Stimulated activated CD8-positive, alpha-beta memory T cell treated with anti-CD3 and anti-CD28 coated beads, Interleukin-15, amount 100 ng/mL, for 48 hours (primary cell): ENCODE measurements at places on chromosomes 2 and 18.
A peak's percentile ranks its signal among the peaks of the same experiment; 100 is the strongest.

- DNase-seq = no peak
Observed at GRCh38 chr18:1438967-1439366, 534.3 kb downstream of the ADCYAP1 start.

GRCh38 chr2:4047961-4048891 lies 344.9 kb downstream of the DCDC2C start:
- peak; percentile 13 for DNase-seq

DNA sequence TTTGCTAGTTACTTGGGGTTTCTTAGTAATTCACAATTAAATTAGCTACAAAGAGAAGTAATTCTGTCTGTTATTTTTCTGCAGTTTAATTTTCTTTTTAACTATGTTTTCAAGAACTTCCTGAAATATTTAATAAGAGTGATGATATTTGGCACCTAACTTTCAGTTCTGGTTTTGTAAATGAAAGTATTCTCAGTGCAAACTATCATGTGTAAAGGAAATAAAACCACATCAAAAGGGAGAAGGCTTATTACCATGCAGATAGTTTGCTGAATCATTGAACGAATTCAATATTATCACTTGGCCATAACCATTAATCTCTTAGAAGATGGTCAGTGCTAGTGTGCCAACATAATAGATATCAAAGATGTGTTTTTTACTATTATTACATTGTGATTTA lies 29.2 kb downstream of the DYTN start:
- DNase-seq = no peak

DNA sequence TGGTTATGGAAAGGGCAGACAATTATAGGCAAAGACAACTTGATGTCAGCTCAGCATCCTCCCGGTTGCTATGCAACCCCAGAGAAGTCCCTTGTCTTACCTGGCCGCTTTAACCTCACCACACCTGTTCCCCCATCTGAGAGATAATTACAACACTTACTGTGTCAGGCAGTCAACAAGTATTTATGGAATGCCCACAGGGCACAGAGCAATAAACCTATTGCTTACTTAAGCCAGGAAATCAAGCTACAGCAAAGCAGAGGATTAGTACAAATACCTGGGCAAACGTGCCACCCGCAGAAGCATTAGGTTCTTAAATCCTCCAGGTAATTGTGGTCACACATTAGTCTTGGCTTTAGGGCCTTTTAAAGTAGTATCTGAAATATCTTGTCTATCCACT lies 320.4 kb upstream of the REV1 start:
- no peak for DNase-seq

DNA sequence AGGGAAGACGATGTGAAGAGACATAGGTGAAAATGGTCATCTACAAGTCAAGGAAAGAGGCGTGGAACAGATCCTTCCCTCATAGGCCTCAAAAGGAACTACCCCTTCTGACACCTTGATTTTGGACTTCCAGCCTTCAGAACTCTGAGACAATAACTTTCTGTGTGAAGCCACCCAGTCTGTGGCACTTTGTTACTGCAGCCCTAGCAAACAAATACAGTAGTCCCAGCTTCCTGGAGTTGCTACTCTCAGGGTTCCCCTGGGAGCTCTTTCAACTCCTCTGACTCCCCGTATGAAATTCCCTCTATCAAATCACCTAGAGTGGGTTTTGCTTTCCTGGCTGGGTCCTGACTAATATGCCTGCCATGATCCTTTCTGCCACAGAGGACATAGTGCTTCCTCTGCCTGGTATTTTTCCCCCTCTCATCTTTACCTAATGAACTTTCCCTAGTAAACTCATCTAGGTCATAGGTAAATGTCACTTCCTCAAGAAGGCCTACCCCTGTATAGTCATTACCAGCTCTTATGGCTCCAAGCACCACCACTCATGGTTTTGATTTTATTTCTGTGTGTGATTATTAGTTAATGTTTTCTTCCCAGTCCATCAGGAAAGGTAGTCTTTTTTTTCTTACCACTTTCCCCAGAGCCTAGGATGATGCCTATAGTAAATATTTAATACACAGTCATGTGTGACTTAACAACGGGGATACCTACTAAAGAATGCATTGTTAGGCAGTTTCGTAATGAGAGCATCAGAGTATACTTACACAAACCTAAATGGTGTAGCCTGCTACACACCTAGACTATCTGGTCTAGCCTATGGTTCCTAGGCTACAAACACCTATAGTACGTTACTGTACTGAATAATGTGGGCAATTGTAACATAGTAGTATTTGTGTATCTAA lies 111.5 kb upstream of the LGALSL start:
- no peak for DNase-seq

- DNase-seq = no peak
Observed at GRCh38 chr2:72289283-72289682, 141.6 kb upstream of the CYP26B1 start.

GRCh38 chr2:130823886-130824491 lies 12.7 kb upstream of the ARHGEF4 start:
- DNase-seq = no peak
